ENCODE measurements at places on chromosomes 1 and 21.

DNA sequence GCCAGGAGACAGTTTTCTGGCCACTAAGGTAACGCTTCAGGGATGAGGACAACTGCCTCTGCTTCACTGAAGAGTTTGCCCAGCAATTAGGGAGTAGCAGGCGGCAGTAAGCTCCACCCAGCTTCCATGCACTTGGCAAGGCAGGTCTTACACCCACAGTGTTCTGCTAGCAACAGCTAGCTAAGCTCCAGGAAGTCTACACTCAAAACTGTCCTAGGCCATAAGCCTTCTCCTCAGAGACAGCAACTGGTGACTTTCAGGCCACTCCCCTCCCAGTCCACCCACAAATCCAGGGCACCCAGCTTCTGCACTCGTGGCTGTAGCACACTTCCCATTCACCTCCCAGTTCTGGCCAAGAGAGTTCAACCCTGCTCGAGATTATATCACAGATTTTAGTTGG lies 47.3 kb downstream of the KMO start:
- no peak for DNase-seq

DNA sequence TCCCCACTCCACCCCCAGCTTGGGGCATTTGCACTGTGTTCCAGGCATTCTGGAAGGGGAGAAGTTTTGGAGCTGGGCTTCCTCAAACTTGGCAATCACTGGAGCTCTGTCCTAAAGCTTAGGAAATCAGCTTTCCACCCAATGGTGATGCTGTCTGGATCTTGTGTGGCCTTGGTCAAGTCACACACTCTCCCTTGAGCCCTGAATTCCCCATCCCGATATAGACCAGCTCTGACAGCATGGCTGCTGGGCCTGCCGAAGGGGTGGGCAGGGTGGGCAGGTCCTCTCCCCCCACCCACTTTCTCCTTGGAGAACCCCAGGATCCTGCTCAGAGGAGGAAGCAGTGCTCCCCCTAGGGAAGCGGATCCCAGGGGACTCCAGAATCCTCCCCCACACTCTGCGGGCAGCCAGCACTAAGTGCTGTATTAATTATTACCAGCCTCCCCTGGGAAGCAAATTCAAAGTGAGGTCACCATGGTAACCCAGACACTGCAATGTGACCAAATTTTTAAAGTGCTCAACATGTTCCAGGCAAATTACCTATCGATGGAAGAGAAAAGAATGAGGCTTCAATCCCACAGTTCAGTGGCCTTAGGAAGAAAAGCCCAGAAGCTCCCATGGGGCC lies 21.3 kb upstream of the LDLRAP1 start:
- peak; percentile 44 for DNase-seq

GRCh38 chr1:212107481-212107880 lies 71.9 kb downstream of the DTL start:
- DNase-seq: no peak

GRCh38 chr1:206833801-206834200 lies 31.6 kb upstream of the IL20 start:
- DNase-seq: no peak

Measured in fibroblast of skin of right biceps (primary cell).